ENCODE measurements at places on chromosomes 4 and X.
A peak's percentile ranks its signal among the peaks of the same experiment; 100 is the strongest.

GRCh38 chr4:141020801-141021261 lies 112.4 kb downstream of the RNF150 start:
- peak; percentile 11 for DNase-seq

DNA sequence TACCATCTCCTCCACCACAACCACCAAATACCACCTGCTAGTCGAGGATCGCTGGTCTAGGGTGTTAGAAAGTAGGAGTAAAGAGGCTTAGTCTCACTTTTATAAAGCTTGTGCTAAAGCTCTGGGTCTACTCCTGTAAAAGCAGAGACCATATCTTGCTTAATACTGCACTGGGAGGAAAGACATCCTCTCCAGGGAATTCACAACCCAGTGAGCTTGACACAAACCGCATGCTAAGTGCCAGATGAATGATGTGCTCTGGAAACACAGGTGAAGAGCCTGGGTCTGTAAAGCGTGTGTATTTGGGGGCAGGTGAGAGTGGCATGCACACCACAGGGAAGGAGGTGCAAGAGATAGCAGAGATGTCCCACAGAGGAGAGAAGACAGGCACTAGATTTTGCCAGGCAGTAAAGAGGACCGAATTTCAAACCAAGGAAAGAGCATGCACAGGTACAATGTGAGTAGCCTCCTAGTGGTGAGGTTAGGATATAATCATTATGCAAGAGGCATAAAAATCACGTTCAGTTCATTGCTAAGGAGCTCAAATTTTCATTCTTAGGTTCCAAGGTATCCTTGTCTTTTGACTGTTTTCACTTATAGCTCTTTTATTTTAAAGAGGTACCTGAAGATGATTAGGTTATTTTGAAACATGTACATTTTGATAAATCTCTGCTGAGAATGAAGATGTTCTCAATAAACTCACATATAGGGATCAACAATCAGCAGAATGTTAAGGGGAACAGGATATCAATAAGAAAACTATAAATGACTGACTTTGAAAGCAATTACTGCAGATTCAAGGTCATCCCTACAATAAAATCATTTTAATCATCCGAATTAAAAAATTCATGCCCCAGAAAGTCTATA lies 20.7 kb downstream of the TAPT1 start:
- no peak for DNase-seq

DNA sequence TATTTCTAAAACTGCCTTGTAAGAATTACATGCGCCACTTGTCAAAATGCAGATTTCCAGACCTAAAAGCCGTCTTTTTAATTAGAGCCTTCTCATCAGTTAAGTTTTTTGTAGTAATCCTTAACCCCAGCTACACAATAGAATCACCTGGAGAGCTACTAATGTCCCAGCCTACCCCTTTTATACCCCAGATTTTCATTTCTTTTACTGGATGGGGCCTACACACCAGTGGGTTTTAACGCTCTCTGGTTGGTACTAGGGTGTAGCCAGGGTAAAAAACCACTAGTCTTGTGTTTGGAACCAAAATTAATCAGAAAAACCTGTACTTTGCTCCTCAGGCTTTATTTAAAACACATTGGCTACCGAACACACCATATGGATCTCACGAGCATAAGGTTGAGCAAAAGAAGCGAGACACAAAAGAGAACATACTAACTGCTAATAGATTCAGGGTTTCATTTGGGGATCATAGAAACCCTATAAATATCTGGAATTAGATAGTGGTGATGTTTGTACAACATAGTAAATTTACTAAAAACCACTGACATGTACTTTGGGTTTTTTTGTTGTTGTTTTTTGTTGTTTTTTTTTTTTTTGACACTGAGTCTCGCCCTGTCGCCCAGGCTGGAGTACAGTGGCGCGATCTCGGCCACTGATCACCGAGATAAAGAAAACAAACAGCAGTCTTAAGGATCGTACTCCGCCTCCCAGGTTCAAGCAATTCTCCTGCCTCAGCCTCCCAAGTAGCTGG lies 30.6 kb downstream of the BBS12 start:
- DNase-seq = no peak

DNA sequence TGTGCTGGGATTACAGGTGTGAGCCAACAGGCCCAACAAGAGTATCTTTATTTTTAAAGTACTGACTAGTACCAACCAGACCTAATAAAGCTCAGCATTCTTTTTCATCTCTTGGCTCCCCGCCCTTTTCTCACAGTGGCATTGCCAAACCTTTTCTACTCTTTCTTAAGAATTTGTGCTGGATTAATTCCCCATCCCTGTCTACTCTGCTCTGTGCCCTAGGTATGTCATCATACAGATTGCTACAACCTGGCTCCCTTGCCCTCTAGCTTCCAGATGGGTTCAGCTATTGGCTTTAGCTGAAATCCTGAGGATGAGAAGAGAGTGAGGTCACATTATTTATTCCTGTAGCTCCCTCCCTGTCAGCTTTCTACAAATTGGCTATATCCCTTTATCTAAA lies 34.9 kb upstream of the CCNI start:
- no peak for DNase-seq

- no peak for DNase-seq
Measured at GRCh38 chr4:113646442-113646822, 115.1 kb downstream of the CAMK2D start.

DNA sequence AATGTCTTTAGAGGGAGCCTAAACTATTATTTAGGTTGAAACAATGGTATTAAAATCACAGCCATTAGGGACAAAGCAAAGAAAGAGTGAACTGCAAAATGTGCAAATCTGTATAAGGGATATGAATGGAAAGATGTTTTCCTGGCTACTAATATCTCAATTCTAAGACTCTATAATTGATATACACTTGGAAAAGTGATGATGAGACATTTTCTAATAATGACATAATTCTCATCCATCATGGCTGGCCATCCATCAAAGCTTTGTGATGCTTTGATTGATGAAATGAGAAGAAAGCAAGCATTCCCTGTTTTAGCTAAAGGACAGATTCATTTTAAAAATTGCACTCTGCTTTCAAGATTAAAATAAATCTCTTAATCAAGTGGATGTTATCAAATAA lies 965.5 kb upstream of the IGFBP7 start:
- no peak for DNase-seq

DNA sequence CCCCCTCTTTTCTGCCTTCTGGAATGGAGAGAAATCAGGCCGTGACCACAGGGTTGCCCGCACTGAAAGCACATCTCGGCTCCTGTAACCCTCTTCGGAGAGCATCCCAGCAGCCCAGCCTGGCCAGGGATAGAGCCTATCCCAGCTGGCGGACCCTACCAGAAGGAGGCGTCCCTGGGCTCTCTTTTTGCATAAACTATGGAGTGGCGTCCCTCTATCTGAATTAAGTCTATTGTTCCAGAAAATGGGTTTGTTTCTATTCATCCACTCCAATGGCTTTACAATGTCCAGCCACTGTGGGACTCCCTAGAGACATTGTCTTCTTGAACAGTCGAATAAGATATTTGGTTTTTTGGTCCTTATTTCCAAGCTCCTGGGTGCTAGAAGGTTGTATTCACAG lies 689 bp upstream of the NHSL2 start:
- no peak for DNase-seq

DNA sequence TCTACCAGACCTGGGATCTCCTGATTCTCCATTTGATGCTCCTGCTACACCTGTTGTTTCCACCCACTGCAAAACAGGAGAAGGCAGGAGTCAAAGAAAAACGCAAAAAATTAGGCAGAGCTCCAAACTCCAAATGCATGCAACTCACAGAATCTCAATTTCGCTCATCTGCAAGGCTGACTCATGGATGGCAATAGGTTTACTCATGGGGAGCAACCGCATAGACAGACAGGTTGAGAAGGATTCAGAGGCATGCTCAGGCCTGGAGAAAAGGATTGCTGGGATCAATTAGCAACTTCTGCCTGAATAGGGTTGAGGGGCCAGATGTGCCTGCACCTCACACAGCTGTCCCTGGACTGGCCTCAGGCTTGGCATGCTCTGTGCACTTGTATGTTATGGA lies 231.0 kb downstream of the LDB2 start:
- no peak for DNase-seq

DNA sequence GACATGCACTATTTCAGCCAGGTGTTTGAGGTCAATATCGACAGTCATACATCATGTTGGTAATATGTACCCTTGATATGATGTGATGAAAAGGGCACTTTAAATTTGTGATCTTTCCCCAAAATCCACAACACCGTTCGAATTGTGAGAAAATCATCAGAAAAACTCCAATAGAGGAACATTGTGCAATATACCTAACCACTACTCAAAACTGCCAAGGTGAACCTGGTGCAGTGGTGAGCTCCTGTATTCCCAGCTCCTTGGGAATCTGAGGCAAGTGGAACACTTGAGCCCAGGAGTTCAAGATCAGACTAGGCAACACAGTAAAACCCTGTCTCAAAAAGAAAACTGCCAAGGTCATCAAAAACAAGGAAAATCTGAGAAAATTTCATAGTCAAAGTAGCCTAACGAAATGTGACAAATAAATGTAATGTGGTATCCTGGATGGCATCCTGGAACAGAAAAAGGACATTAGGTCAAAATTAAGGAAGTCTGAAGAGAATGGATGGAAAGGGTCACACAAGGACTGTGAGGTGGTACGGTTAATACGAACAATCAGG lies 55.6 kb upstream of the LSM6 start:
- DNase-seq = no peak
